ENCODE measurements at places on chromosomes 13 and 19.

- no peak for DNase-seq
Measured at GRCh38 chr13:100549316-100549715, 39.3 kb downstream of the GGACT start.

- DNase-seq, result no peak
Measured at GRCh38 chr19:39261704-39262103, 6.5 kb upstream of the IFNL2 start.

DNA sequence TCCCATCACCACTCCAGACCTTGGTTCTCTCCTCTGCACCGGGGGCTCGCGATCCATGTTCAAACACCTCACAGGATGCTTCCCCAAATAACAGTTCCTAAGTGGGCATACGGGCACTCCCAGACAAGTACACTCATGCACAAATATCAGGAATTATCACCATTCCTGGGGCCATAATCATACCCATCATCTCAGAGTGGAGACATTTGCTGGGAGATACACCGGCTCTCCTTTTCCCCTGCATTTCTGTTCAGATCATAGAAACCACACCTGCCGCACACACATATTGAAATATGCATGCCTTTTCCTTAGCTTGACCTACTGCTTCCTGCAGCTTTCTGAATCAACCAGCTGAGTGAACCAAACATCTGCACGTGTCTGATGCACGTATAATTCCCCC, 33.9 kb upstream of the MBNL2 start:
- DNase-seq, result no peak

GRCh38 chr13:93744886-93745285, 518.3 kb downstream of the GPC6 start:
- no peak for DNase-seq

GRCh38 chr13:110208116-110208515, 98.8 kb downstream of the COL4A1 start:
- no peak for DNase-seq

DNA sequence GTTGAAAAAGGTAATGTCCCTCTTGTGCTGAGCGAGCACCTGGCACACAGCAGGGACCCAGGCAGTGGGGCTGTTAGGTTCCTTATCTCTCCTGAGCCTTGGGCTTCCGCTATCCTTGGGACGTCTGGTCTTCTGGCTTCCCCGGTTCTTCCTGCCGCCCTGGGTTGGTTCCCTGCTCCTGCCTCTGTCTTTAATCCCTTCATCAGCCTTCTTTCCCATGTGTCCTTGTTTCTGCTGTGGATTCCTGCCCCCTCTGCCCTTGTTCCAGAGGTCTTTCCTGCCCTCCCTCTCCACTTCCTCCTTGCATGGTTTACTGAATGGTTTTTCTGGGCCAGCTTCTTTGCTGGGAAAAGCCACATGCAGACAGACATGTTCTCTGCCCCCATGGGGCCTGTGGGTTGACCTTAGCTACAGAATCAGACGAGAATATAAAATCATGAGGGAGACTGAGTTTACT, 2.6 kb downstream of the EPN1 start:
- no peak for DNase-seq

DNA sequence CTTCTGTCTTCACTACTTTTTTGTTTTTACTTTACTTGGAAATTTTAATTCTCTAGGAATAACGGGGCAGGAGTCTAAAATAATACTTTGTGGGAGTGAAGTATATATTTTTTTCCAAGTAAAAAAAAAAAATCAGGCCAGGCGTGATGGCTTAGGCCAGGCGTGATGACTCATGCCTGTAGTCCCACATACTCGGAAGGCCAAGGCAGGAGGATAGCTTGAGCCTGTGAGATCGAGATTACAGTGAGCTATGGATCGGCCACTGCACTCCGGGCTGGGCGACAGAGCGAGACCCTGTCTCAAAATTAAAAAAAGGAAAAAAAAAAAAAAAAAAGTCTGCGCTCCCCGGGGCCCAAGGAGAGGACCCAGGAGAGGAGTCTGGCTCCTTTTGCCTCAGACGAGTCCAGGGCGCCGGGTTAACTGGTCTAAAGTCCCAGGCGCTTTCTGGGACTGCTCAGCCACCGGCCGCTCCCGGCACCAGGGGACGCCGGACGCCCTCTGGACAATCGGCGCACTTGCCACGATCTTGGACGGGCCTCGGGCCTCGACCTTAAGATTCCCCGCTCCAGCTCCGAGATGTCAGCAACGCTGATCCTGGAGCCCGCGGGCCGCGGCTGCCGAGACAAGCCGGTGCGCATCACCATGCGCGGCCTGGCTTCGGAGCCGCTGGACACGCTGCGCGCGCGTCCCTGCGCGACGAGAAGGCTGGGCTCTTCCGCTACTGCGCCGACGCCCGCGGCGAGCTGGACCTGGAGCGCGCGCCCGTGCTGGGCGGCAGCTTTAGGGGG, 2.7 kb upstream of the ZFP82 start:
- no peak for DNase-seq

DNA sequence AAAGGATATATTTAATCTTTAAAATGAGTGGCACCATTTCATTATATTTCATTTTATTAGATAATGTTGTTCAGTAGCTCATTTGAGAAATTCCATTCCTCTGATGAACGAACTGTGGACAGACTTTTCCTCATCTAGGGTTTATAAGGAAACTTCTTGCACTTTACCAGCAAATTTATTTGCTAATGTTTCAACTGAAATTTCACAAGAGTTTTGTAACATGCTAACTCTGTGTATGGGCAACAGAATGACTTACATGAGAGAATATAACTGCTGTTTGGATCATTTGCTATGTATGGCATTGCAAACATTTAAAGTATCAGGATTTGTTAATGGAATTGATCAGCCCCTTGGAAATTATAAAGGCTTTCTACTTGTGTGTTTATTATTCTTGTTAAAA, 3.7 kb upstream of the IRS2 start:
- no peak for DNase-seq

DNA sequence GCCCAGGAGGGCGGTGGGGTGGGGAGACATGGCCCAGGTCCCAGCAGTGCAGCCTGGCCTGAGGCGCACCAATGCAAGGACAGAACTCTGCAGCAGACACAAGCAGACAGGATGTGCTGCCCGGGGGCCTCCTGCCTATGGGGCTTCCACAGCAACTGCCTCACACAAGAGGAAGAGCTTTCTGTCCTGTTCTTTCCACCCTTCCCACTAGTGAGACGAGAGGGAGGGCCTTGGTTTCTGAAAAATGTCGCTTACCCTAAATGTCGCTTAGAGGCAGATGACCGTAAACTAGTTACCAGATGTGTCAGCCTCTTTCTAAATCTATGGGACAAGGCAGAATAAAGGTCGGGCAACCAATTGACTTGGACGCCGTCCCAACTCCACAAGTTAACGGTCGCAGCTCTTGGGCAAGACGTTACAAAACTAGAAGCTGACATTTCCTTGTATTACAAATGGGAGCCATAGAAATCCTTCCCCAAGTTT, at the start of gene LAIR1:
TSS of gene LAIR1 (minus strand) at position 157 of the 483 bp plus-strand sequence. CDS start at position 30, 127 bp downstream.
- no peak for DNase-seq
